Subcutaneous preadipocyte (primary cell): ENCODE measurements at places on chromosomes 7 and 10. TPM values are rescaled to one million over a fixed set of nuclear protein-coding genes. Genes with fewer than 3 reads are reported as not detected.

The PARP12 gene
- 20.6 and 20.9 TPM in 2 replicates for total RNA-seq

The UNCX gene
- total RNA-seq: not detected in 2 replicates

The CALML5 gene
- total RNA-seq: not detected in 2 replicates

The H2BK1 gene
- not detected in 2 replicates for total RNA-seq

The AKR1C1 gene
- total RNA-seq: 216 and 715 TPM in 2 replicates

The MKX gene
- total RNA-seq: 0.20 TPM in 1 of 2 replicates, not detected in the other

The GPR15LG gene
- not detected in 2 replicates for total RNA-seq

The IFIT1B gene
- total RNA-seq: not detected in 2 replicates

The PNLIPRP2 gene
- not detected in 2 replicates for total RNA-seq

The BTBD16 gene
- total RNA-seq: not detected in 2 replicates

The ARF5 gene
- total RNA-seq: 91.7 and 118 TPM in 2 replicates

The CNTNAP2 gene
- total RNA-seq: not detected in 2 replicates

The LIPF gene
- total RNA-seq: not detected in 2 replicates

The SUN3 gene
- total RNA-seq: not detected in 2 replicates

The ITGB1 gene
- 981 and 1,084 TPM in 2 replicates for total RNA-seq

The SAMD9L gene
- 6.1 and 7.0 TPM in 2 replicates for total RNA-seq

The REPIN1 gene
- total RNA-seq: 33.4 and 43.4 TPM in 2 replicates

The PAPOLB gene
- total RNA-seq: under 0.01 and 0.20 TPM in 2 replicates

The MBL2 gene
- total RNA-seq: not detected in 2 replicates

The GDF10 gene
- total RNA-seq: under 0.01 TPM in 1 of 2 replicates, not detected in the other

The EVX1 gene
- not detected in 2 replicates for total RNA-seq

The PDE6C gene
- not detected in 2 replicates for total RNA-seq

The EMX2 gene
- total RNA-seq: 1.1 and 3.1 TPM in 2 replicates

The LIPK gene
- total RNA-seq: not detected in 2 replicates

The CTAGE8 gene
- 0.59 and 1.1 TPM in 2 replicates for total RNA-seq

The GIMAP4 gene
- under 0.01 TPM in 1 of 2 replicates, not detected in the other for total RNA-seq

The HTR5A gene
- not detected in 2 replicates for total RNA-seq

The LEP gene
- total RNA-seq: under 0.01 TPM in 1 of 2 replicates, not detected in the other

The CPED1 gene
- 29.0 and 47.9 TPM in 2 replicates for total RNA-seq

The GPR26 gene
- total RNA-seq: not detected in 2 replicates

The PILRB gene
- 7.7 and 11.5 TPM in 2 replicates for total RNA-seq

The FAM131B gene
- total RNA-seq: 1.6 and 2.6 TPM in 2 replicates

The FKBP6 gene
- total RNA-seq: not detected in 2 replicates

The WEE2 gene
- total RNA-seq: not detected in 2 replicates

The ADRA2A gene
- total RNA-seq: 1.5 TPM in 1 of 2 replicates, not detected in the other

The AHR gene
- total RNA-seq: 59.9 and 130 TPM in 2 replicates

The IGFBP3 gene
- 34.9 and 65.5 TPM in 2 replicates for total RNA-seq

The FXYD4 gene
- not detected in 2 replicates for total RNA-seq

The CHCHD1 gene
- total RNA-seq: 19.7 and 19.8 TPM in 2 replicates

The CALML3 gene
- not detected in 2 replicates for total RNA-seq

The TMEM139 gene
- total RNA-seq: not detected in 2 replicates

The PKD2L1 gene
- 0.37 TPM in 1 of 2 replicates, not detected in the other for total RNA-seq

The LRRN3 gene
- 0.37 and 0.59 TPM in 2 replicates for total RNA-seq

The WNT8B gene
- not detected in 2 replicates for total RNA-seq

The MNX1 gene
- not detected in 2 replicates for total RNA-seq

The GNG11 gene
- total RNA-seq: 49.2 and 74.1 TPM in 2 replicates

The CCDC146 gene
- 0.98 and 1.5 TPM in 2 replicates for total RNA-seq

The FOXI2 gene
- total RNA-seq: not detected in 2 replicates

The SLC29A3 gene
- total RNA-seq: 2.7 and 2.9 TPM in 2 replicates

The PIK3AP1 gene
- not detected in 2 replicates for total RNA-seq

The SLC35G1 gene
- 2.6 and 4.7 TPM in 2 replicates for total RNA-seq

The PCGF6 gene
- total RNA-seq: 10.7 and 14.9 TPM in 2 replicates

The SLC39A12 gene
- total RNA-seq: not detected in 2 replicates

The NRG3 gene
- total RNA-seq: not detected in 2 replicates

The NME8 gene
- not detected in 2 replicates for total RNA-seq
